ENCODE measurements at places on chromosomes 5 and 9. TPM values are rescaled to one million over a fixed set of nuclear protein-coding genes. Genes with fewer than 3 reads are reported as not detected.

- no peaks in the 10 kb centered on the region for H3K27me3 ChIP-seq
- no peak overlapping the region for H3K27ac ChIP-seq
- H3K36me3 ChIP-seq: no peaks in the 10 kb centered on the region
- H3K4me1 ChIP-seq: peaks cover 48% of the 10 kb centered on the region
Measured at GRCh38 chr9:90969021-90969675, 167.5 kb downstream of the SYK start.

GRCh38 chr9:21590058-21590996 is 108.2 kb upstream of the IFNE start:
- H3K27ac ChIP-seq: no peak overlapping the region
- H3K36me3 ChIP-seq: no peaks in the 10 kb centered on the region
- no peak for DNase-seq
- H3K4me3 ChIP-seq: no peak overlapping the region
- peaks cover 11% of the 10 kb centered on the region for H3K4me1 ChIP-seq
- H3K27me3 ChIP-seq: no peaks in the 10 kb centered on the region

GRCh38 chr9:14314929-14315874 is 1.3 kb upstream of the NFIB start:
- peak; percentile 94 for DNase-seq
- H3K4me3 ChIP-seq: peak overlapping the region; percentile 94
- H3K36me3 ChIP-seq: no peaks in the 10 kb centered on the region
- H3K4me1 ChIP-seq: peaks cover 44% of the 10 kb centered on the region

GRCh38 chr9:33662871-33663270 is 132.5 kb upstream of the PRSS3 start:
- no peak for DNase-seq
- no peak overlapping the region for H3K4me3 ChIP-seq
- no peaks in the 10 kb centered on the region for H3K36me3 ChIP-seq
- peaks cover 7% of the 10 kb centered on the region for H3K4me1 ChIP-seq
- no peak overlapping the region for H3K27ac ChIP-seq

DNA sequence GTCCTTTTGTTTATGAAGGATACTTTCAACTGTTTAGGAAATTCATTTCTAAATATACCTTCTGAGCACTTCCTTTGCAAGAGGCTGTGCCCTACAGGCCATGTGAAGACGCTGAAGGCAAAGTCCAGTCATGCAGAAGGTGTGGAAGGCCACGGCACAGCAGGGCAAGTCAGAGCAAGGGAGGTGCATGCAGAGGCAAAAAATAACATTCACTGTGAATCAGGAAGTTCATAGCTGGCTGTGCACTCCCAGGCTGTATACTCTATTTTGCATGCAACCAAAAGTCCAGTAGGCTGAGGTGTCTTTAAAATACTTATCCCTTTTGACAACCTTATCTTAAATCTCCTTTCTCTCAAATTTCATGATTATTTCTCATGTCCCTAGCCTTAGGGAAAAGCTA is 50.3 kb downstream of the GNAQ start:
- peak overlapping the region; percentile 65 for H3K27ac ChIP-seq
- peaks cover 30% of the 10 kb centered on the region for H3K4me1 ChIP-seq
- H3K27me3 ChIP-seq: no peaks in the 10 kb centered on the region
- H3K36me3 ChIP-seq: peaks cover 2% of the 10 kb centered on the region
- DNase-seq: no peak
- no peak overlapping the region for H3K4me3 ChIP-seq

- H3K27me3 ChIP-seq: no peaks in the 10 kb centered on the region
- H3K4me3 ChIP-seq: no peak overlapping the region
- H3K4me1 ChIP-seq: peaks cover 2% of the 10 kb centered on the region
- H3K36me3 ChIP-seq: no peaks in the 10 kb centered on the region
- no peak overlapping the region for H3K27ac ChIP-seq
- DNase-seq: no peak
Measured at GRCh38 chr5:51096859-51097258, 286.4 kb upstream of the ISL1 start.

DNA sequence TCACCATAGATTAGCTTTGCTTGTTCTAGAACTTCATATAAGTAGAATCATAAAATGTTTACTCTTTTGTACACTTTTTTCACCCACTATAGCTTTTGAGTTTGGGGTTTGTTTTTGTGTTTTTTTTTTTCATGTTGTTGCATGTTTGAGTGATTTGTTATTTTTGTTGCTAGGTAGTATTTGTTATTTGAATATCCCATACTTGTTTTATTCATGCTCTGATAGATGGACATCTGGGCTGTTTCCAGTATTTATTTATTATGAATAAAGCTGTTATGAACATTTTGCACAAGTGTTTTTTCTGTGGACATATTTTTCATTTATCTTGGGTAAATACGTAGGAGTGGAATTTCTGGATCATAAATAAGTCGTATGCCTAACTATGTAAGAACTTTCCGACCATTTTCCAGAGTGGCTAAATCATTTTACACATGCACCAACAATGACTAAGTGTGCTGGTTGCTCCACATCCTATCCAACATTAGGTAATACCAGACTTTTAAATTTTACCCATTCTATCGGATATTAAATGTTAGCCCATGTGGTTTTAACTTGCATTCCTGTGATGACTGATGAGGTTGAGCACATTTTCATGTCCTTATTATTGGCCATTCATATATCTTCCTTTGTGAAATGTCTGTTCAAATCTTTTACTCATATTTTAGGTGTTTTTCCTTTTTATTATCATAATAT is 69.1 kb upstream of the NR4A3 start:
- H3K4me1 ChIP-seq: peaks cover 33% of the 10 kb centered on the region
- no peak for DNase-seq
- no peaks in the 10 kb centered on the region for H3K36me3 ChIP-seq
- no peak overlapping the region for H3K27ac ChIP-seq

DNA sequence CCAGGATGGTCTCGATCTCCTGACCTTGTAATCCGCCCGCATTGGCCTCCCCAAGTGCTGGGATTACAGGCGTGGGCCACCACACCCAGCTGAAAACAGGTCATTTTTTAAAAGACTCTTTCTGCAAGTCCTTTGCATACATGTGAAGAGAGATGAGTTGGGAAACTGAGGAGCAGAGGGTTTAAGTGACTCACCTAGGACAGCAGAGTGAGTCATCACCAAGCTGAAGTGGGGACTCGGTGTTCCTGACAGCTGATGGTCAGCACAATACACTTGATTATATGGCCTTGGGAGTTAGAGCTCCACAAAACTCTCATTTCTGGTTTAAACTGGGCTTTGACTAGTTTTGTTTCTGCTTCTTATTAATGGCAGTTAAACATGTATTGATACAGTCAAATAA is 38.1 kb upstream of the SSBP2 start:
- no peak for DNase-seq
- no peak overlapping the region for H3K4me3 ChIP-seq
- H3K27me3 ChIP-seq: no peaks in the 10 kb centered on the region
- peaks cover 27% of the 10 kb centered on the region for H3K4me1 ChIP-seq

GRCh38 chr5:159567461-159567860 is 237.2 kb upstream of the IL12B start:
- no peak for DNase-seq
- no peak overlapping the region for H3K27ac ChIP-seq
- no peaks in the 10 kb centered on the region for H3K27me3 ChIP-seq
- no peak overlapping the region for H3K4me3 ChIP-seq

- H3K27me3 ChIP-seq: peaks cover 92% of the 10 kb centered on the region
- no peak for DNase-seq
- no peaks in the 10 kb centered on the region for H3K36me3 ChIP-seq
Measured at GRCh38 chr5:146331423-146331822, 7.2 kb upstream of the POU4F3 start.

DNA sequence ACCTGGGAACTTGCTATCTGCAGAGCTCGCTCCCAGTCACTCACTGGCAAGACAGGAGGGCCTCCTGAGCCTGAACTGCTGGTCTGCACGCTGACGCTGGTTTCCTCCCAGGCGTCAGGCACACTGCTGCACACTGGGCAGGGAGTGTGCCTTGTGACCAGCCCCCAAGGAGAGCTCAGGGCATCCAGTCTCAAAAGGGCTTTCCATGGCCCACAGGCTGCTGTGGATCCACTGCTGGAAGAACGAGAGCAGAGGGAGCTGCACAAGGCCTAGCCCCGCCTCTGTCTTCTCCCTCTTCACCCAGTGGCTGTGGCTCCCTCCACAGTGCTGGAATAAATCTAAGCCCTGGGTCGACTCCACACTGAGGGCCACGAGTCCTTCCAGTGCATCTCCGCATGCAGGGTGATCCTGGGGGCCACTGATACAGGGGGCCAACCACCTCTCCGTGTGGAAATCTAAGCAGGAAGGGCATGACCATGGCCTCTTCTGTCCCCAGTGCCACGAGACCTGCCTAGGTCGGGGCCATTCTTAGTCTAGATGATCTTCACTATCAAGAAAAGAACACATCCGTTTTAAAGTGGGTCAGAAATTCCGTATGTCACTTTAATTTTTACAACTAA is 93.6 kb downstream of the CAMSAP1 start:
- peaks cover 72% of the 10 kb centered on the region for H3K36me3 ChIP-seq
- DNase-seq: no peak
- H3K27ac ChIP-seq: no peak overlapping the region
- no peaks in the 10 kb centered on the region for H3K4me1 ChIP-seq

Gene CD72
- total RNA-seq: 4.2 TPM

Gene CCL28
- total RNA-seq: not detected

Gene TAF9
- total RNA-seq: 49.0 TPM

Data from mesothelial cell of epicardium (in vitro differentiated cells).